ENCODE measurements at places on chromosomes 5 and 9.

GRCh38 chr5:171649075-171649401 lies 136.6 kb upstream of the SMIM23 start:
- DNase-seq = no peak

GRCh38 chr5:172342918-172343317 lies 59.4 kb upstream of the UBTD2 start:
- no peak for DNase-seq

- no peak for DNase-seq
Measured at GRCh38 chr9:4938496-4938895, 46.6 kb upstream of the JAK2 start.

DNA sequence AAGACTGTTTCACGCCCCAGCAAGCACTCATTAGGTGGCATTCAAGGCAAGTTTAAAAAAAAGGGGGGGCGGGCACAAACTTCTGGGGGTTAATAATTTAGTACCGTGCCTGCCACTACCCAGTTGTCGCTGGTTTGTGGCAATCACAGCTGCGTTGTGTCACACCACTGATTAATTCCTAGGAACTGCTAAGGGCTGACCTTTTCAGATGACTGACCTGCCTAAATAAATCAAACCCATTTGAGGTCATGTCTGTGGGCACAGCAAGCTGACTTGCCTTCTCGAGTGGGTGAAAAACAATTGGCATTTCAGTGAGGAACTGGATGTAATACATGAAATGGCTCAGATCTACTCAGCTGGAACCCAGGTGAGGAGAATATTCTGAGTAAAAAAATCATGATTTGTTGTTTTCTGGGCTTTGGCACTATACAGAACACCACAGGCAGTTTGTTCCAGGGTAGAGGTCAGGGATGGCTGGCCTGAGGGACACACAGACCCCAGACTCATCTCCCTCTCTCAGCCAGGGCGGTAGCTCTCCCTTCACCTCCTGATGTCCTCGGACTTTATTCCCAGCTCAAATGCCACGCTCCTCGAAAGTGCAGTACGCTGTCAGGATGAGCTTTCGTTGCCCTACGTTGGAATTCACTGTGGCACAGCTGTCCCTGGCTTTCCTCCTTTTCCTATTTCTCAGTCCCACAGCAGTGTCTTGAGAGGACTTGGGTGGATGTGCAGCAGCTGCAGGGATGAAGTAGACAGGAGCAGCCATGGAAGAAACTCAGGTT lies 15.5 kb upstream of the MGAT1 start:
- DNase-seq = no peak

GRCh38 chr5:61735995-61736394 lies 403.9 kb downstream of the ZSWIM6 start:
- DNase-seq = no peak

DNA sequence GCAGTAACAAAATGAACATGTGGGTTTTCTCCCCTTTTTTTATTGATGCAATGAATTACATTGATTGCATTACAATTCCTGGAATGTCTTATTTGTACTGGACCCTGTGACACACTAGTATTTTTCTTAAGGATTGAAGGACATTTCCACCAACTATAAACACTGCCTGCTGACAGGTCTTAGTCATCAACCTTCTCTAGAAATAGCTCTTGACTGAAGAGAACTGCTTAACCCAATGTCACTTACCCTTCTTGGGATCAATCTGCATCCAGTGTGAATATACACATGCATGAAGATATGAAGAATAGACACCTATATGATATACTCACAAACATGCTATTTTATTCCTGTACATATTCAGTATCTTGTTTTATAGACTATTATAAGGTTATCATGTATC lies 130.6 kb downstream of the FBXO38 start:
- DNase-seq = no peak

GRCh38 chr5:54611290-54611951 lies 93.9 kb downstream of the SNX18 start:
- no peak for DNase-seq

GRCh38 chr5:1182633-1183423 lies 18.6 kb upstream of the SLC6A19 start:
- DNase-seq = no peak

DNA sequence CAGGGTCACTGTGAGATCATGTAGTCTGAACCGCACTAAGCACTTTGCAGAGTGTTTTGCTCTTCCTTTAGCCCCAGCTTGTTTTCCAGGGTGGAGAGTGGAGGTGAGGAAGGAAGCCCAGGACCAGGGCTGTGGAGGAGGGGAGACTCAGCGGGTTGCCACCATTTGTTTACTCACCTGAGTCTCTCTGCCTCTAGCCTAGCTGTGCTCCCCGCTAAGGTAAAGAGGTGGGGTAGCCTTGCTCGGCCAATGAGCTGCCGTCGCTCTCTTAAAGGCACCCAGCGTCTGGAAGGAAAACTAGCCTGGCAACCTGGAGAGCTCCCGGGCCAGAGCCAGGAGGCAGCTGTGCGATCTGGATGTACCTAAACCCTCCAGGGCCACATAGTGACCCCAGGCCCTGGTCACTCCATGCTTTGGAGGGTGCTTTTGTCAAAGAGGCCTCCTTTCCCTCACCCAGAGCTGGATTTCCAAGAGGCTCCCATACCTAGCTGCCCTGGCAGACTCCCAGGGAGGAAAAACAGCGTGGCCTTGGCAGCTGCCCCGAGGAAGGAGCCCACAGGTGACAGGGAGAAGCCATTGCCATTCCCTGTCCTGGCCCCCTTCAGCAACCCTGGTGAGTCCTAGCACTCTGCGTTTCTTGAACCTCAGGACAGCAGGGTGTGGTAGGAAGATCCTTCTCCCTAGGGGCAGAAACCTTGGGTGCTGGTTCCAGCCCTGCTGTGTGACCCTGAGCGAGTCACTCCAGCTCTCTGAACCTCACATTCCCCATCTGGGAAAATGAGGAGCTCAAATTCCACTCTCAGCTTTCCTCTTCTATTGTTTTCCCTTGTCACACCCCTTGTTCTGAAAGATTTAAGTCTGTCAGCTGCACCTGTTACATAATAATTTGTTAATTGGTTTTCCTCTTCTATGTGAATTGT lies 42.4 kb upstream of the LARP1 start:
- no peak for DNase-seq

- no peak for DNase-seq
Measured at GRCh38 chr5:120327180-120327579, 136.9 kb upstream of the PRR16 start.

- no peak for DNase-seq
Measured at GRCh38 chr9:75935591-75935990, 45.1 kb downstream of the PCSK5 start.

DNA sequence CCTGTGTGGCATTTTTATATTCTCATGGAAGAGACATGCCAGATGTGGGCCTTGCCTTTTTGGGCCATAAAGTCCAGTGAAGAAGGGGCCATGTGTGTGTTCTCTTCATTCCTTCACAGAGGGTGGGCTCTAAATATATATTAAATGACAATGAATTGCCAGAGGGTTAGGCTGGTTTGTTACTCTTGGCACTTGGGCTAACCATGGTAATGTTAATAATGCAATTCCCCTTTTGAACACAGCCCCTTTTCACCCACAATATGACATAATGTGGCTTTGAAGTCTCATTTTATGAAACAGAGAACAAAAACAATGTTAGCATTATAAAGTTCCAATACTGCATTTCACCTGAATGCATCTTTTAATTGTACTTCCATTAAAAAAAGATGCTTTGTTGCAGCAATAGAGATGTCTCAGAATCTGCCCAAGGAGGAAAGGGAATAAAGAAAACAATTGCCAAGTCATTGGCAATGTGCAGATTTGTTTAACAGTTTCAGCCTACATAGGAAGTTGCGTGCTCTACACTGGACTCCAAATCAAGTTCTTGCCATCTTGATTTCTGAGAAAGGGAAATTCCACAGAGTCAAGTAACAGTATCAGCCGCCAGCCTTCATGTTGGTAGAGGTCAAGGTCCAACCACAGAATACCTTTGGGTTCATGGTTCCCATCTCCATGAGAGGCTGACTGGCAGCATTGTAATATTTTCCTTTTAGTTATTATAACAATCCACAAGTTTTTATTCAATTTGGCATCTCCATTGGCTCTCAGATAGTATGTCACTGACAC lies 141.9 kb downstream of the SLC12A2 start:
- no peak for DNase-seq

GRCh38 chr5:94388773-94389514 lies 229.5 kb downstream of the KIAA0825 start:
- DNase-seq = no peak

DNA sequence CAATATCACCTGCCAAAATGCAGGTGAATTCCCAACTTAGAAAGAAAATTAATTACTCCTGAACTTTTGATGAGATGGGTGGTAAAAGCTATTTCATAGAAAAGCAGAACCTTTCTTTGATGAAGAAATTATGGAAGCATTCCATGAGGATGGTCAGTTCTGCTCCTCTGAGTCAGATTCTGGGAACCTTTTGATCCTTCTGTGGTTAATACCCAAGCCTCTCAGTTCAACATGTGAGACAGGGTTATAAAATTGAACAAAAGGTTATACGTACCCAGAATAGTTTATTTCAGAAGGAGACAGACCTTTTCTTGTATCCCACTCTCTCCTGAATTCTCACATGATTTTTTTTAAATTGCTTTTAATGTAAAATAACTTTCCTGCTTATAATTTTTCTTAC lies 767.6 kb upstream of the ADAMTS16 start:
- DNase-seq = no peak

DNA sequence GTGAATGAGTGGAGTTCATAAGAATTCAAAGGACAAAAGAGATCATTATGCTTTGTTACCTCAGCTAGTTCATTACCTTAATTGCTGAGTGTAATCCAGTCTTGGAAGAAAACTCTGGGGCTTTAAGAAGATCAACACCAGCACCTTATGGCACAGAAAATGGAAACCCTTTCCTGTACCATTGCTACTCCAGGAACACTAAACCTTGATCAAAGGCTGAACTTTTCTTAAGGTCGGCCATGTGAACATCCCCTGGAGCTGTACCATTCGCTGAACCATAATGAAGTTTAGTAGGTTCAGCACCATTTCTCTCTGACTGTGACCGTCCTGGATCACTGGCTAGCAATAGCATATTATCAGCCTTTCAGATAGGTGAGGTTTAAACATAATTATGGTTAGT lies 97.4 kb downstream of the PBX3 start:
- DNase-seq = no peak

DNA sequence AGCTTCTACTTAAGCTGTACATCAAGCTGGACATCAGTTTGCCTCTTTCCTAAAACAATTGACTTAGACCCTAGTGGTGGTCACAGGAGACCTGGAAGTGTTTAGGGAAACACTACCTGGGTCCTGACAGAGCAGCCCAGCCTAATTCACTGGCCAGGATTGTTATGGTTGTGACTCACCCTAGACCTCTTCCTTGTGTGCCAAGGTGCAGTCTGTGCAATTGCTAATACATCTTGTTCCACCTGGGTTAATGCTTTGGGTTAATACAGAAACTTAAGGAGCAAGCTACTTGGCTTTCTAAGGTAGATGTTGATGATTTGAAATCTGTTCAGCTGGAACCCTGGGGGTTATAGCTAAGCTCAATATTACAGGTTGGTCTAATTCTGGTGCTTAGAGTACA lies 48.7 kb upstream of the SLC46A2 start:
- no peak for DNase-seq

GRCh38 chr5:129978270-129978669 lies 74.0 kb downstream of the CHSY3 start:
- DNase-seq = no peak

DNA sequence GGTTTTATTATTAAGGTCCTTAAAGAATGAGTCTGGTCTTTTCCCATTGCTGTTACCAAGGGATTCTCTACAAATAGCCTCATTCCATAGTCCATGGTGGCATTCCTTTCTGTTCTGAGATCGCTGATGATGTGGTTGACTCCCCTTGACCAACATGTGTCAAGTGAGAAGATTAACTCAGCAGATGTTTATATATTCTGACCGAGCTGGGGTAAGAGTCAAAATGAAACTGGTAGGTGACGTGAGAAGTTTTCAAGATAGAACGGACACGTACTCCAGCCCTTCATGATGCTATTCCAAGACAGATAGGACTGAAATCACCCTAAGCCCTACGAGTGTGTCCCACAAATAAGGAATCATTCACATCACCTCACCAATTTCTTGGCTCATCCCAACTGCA lies 155.5 kb upstream of the WWC1 start:
- no peak for DNase-seq

- DNase-seq = no peak
Measured at GRCh38 chr9:23194281-23194680, 631.8 kb downstream of the ELAVL2 start.
